HFF-Myc (cell line): ENCODE measurements at places on chromosomes 1 and 21.

GRCh38 chr1:230215031-230215430 lies 148.0 kb downstream of the GALNT2 start:
- no peak for DNase-seq

DNA sequence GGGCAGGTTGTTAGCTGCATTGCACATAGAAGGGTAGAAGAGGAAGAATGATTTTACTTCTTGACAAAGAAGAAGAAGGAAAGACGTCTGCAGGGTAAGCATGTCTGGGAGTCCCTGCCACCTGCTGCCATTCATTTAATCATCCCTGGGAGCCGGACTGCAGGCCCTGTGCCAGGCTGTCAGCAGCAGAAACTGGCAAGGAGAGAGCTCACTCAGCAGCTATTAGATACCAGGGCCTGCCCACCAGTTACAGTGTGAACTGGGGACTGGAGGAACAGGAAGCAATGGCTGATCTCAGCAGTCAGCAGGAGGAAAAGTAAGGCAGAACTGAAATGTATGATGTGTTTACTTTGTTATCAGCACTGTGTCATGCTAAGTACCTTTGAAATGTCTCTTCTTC lies 75.7 kb upstream of the C1orf87 start:
- DNase-seq = no peak

GRCh38 chr1:31617916-31618746 lies 642 bp downstream of the HCRTR1 start:
- no peak for DNase-seq

DNA sequence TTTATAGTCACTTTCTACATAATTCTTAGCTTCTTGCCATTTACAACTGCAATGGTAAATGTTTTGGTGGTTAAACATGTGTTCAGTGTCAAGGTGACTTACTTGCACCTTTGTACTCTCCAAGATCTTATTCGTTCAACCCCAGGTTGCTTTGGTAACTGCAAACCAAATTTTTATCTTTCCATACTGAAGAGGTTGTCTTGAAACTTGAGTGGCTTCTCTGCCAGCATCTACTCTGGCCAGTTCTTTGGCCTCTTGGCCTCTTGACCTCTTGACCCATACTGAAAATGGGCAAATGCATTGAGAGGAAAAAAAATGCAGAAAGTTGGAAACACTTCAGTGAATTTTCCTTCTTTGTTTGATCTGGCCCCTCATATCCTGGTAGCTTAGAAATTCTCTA lies 88.0 kb upstream of the LRRC7 start:
- no peak for DNase-seq
